DND-41 (cell line): ENCODE measurements at places on chromosomes 13 and 19.

DNA sequence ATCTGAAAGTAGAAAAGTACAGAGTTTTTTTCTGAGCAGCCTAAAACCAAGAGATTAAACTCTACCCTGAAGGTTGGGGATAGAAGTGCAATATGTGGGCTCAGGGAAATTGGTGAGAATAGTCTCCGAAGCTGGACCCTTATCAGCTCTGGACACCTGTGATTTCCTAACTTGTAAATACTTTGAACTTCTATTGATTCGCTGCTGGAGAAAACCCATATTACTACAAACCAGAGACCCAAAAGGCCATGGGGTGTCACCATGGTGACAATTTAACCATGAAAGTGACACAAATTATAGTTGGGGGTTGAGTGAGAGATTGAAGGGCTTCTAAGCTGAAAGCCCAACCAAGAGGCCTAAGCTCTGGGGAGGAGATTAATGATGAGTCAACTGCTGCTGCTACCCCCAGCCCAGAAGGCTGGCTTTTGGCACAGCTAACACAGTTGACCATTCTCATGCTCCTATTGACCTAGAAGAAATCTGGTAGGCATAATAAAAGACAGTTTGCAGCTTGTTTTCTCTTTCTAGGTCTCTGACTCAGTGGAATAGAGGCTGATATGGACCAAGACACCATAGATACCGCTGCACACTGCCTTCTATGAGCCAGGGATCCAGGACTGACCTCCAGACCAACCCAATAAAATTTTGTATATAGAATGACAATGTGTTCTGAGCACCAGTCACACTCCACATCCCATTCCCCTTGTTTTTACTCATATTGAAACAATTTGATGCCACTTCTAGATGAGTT is 131.9 kb upstream of the FNDC3A start:
- DNase-seq = no peak

DNA sequence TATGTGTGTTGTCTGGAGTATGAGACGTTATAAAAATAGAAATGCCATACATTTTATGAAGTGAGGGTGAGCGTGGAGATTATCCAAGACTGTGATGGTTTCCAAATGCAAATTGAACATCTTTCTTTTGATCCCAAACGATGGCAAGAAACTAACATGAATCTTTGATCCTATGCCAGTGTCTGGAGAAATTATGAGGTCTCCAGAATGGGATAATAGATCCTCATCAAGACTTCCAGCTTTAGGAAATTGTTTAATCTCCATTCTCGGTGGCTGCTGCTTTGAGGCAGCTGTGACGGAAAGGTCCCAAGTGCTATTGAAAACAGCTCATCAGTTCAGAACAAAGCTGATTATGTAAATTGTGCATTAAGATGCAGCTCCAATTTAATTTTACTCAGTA is 30.8 kb downstream of the CBY2 start:
- DNase-seq = no peak

- no peak for DNase-seq
Observed at GRCh38 chr19:16525751-16526481, 16.3 kb downstream of the CHERP start.

GRCh38 chr13:91052876-91053275 is 294.6 kb upstream of the MIR17HG start:
- DNase-seq = no peak

GRCh38 chr19:5152767-5153532 is 184.0 kb downstream of the KDM4B start:
- DNase-seq = no peak

GRCh38 chr13:21348488-21349120 is 110.5 kb downstream of the ZDHHC20 start:
- DNase-seq = no peak

DNA sequence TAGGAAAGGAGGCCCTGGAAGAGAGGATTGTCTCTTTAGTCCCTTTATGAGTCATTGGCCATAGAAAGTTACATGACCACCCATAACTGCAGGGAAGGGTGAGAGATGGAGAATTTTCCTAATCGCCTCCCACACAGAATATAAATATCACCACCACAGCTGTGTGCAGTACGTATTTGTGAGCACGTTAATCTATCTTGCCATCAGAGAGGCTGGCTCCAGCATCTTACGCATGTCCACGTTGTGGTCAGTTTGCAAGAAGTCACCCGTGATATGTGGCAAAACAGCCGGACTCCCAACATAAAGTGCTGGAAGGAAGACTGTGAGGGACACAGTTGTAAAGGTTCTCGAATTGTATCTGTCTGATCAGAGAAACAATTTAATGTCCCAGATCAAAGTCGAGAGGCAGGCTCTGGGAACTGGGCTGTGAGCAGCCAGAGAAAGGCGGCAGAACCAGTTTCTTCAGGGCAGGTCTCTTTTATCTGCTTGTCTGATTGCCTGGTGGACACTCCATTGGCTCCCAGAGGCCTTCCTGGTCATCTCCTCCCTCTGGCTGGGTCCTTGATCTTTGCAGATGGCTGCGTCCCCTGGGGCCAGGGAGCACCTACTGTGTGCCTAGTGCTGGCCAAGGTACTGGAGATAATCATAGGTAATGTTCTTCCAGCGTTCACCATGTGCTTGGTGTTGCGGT is 74.9 kb downstream of the SIPA1L3 start:
- no peak for DNase-seq

- DNase-seq = no peak
Observed at GRCh38 chr13:97116754-97117153, 105.4 kb upstream of the MBNL2 start.

GRCh38 chr13:91668866-91669495 is 270.6 kb downstream of the GPC5 start:
- DNase-seq = no peak

- no peak for DNase-seq
Observed at GRCh38 chr13:73248711-73249580, 190.1 kb downstream of the KLF5 start.

DNA sequence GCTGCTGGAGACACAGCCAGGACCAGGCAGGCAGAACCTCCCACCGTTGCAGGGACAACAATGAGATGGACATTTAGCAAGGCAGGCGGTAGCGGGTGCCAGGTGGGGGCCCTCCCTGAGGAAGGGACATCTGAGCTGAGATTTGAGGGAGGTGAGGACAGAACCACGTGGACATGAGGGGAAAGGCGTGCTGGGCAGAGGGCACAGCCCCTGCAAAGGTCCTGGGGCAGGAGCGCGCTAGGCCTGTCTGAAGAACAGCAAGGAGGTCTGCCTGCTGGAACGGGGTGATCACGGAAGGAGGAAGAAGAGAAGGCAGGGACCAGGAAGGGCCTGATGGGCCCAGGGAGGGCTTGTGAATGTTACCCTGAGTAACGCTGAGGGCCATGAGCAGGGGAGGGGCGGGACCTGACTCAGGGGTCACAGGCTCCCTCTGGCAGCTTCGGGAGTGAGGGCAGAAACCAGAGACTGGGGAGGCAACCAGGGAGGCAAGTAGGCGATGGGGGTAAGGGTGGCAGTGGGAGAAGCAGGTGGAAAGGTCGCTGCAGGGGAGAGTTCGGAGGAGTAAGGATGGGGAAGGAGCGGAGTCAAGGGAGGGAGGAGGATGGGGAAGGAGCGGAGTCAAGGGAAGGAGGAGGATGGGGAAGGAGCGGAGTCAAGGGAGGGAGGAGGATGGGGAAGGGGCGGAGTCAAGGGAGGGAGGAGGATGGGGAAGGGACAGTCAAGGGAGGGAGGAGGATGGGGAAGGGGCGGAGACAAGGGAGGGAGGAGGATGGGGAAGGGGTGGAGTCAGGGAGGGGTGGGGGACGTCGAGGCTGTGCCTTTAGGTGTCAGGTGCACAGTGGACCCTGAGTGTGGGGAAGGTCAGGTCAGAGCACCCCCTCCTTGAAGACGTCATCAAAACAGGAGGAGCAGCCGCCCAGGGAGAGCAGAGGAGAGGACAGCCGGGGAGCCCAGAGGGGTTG is 15.7 kb upstream of the B3GNT3 start:
- no peak for DNase-seq

- DNase-seq = no peak
Observed at GRCh38 chr19:16208064-16208759, 10.5 kb downstream of the AP1M1 start.

DNA sequence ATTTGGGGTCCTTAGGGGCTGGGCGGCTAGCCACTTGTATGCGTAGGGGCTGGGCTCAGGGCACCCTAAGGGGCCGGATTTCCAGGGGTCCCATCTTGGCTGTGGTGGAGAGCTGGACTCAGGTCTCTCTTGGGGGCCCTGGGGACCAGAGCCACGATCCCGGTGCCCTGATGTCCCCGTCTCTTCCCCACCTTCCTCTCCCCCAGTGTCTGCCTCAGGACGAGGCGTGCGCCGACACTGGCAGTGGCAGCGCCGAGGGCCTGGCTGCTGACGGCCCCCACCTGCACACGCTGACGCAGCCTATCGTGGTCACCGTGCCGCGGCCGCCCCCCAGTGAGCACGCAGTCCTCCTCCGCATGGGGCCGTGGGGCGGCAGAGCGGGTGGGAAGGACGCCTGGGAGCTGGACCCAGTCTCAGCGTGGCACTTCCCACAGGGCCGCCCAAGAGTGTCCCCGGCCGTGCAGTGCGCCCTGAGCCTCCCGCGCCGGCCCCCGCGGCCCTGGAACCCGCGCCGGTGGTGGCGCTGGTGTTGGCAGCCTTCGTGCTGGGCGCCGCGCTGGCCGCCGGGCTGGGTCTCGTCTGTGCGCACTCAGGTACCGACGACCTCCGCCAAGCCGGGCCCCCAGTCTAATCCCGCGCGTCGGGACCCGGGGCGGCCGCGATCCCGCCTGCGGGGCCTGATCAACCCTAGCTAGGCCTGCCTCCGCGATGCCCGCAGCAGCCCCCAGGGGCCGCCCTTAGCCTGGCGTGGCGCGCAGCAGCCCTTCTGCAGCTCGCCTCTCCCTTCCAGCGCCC is 2.7 kb upstream of the SNAPC2 start:
- DNase-seq = no peak

DNA sequence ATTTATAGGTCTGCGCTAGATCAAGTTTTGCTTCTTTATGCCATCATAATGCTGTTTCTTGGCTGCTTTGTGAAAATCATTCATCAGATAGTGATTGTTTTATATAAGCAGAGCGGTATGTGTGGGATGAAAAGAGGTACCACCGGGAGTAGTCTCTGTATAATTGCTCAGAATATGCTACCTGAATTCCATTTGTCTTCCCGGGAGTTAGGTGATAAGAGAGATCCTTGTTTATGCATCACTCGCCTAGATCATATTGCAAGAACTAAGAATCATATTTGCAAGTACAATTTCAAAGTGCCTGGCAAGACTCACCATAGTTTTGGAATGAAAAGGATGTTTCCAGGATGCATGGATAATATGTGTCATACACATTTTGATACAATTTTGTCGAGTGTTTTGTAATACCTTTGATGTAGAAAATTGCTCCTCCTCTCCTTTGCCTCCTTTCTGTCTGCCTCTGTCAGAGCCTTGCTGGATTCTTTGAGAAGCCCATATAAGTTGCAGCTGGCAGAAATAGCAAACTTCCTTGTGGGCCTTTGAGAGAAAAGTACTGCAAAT is 1306.0 kb upstream of the SLC10A2 start:
- DNase-seq = no peak

- no peak for DNase-seq
Observed at GRCh38 chr19:52453324-52454094, at the start of gene ZNF578. Gene ZNF578, plus strand, starts transcription at chr19:52453553. Its CDS starts 48,293 bp downstream, at chr19:52501846.

GRCh38 chr19:29191005-29191404 is 21.9 kb downstream of the UQCRFS1 start:
- DNase-seq = no peak

GRCh38 chr19:8518536-8518935 is 4.6 kb upstream of the ZNF414 start:
- no peak for DNase-seq

DNA sequence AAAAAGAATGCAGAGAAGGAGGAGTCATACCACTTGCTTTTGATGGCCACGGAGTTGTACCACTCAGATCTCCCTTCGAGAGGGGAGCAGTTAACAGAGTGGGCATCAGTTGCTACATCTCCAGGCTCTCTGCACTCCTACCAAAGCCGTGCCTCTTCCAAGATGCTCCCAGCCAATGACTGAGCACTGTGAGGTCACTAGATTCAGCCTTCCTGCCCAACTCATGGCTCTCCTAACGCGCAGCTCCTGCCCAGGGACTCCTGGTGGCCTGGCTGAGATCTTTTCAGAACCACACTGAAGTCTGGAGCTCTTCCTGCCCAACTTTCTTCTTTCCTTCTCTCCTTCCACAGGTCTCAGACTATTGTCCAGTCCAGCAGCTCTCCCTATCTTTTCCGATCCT is 66.7 kb downstream of the LHFPL6 start:
- no peak for DNase-seq

DNA sequence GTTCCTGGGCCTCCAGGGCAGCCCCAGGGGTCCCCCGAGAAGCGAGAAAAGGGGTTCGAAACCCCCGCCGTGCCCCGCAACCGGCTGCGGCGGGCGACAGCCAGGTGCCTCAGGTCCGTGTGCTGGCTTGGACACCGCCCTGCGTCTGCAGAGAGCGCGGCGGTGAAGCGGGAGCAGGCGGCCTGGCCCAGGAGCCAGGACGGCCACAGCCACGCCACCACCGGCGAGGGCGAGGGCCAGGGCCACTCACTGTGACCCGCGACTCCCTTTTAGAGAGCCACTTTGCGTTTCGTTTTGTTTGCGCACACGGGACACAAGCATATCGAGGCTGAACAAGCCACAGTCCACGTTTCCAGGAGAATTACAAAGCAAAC is 110.4 kb downstream of the CRYL1 start:
- no peak for DNase-seq

DNA sequence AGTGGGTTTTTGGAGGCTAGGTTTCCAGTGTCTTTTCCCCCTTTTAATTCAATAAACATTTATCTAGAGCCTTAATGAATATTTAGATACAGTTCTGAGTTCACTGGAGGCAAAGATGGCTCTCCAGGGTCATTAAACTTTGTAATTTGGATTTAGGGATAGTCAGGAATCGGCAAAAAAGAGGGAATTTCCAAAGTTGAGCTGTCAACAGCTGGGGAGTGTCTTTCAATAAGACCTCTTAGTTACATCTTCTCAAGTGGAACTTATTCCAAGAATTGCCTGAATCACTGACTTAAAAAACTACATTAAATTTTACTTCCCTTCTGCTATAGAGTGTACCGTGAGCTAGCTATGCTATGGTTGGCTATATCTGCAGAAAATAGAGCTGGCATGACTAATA is 2.0 kb downstream of the LRCH1 start:
- DNase-seq = no peak

- no peak for DNase-seq
Observed at GRCh38 chr19:18513868-18514267, 8.0 kb downstream of the ELL start.
